ENCODE measurements at places on chromosomes 16 and 17. TPM values are rescaled to one million over a fixed set of nuclear protein-coding genes. Genes with fewer than 3 reads are reported as not detected.
A peak's percentile ranks its signal among the peaks of the same experiment; 100 is the strongest.

Gene AOC2
- 11.5 TPM for total RNA-seq

GRCh38 chr17:21094298-21094704, 32.5 kb upstream of the DHRS7B start:
- H3K36me3 ChIP-seq, result no peaks in the 10 kb centered on the region
- peaks cover 16% of the 10 kb centered on the region for H3K4me1 ChIP-seq
- DNase-seq, result no peak
- no peaks in the 10 kb centered on the region for H3K27me3 ChIP-seq
- H3K27ac ChIP-seq, result no peak overlapping the region
- no peak overlapping the region for H3K4me3 ChIP-seq

Gene PIPOX
- total RNA-seq, result 13.7 TPM

GRCh38 chr16:57277586-57277985, 6.9 kb downstream of the PLLP start:
- H3K27me3 ChIP-seq, result peaks cover 10% of the 10 kb centered on the region
- H3K4me3 ChIP-seq, result peak overlapping the region; percentile 81
- peaks cover 29% of the 10 kb centered on the region for H3K4me1 ChIP-seq
- peak overlapping the region; percentile 92 for H3K27ac ChIP-seq
- DNase-seq, result peak; percentile 77
- no peaks in the 10 kb centered on the region for H3K36me3 ChIP-seq

Gene DYNLRB2
- total RNA-seq, result 1.5 TPM

DNA sequence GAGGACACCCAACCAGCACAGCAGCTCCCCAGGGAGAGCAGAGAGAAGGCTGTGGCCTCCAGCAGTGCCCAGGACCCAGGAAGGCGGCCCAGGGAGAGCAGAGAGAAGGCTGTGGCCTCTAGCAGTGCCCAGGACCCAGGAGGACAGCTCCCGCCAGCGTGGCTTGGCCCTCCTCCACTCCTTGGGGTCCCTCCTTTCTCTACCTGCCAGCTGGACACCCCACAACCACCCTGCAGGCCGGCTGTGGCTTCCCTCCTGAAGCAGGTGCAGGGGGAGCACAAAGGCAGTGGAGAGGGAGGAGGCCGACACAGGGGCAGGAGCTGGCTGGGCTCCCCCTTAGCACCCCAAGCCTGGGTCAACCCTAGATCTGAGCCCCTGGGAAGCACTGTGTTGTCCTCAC, 54.1 kb upstream of the FASN start:
- H3K27me3 ChIP-seq, result no peaks in the 10 kb centered on the region
- peaks cover 5% of the 10 kb centered on the region for H3K4me1 ChIP-seq
- no peak for DNase-seq

DNA sequence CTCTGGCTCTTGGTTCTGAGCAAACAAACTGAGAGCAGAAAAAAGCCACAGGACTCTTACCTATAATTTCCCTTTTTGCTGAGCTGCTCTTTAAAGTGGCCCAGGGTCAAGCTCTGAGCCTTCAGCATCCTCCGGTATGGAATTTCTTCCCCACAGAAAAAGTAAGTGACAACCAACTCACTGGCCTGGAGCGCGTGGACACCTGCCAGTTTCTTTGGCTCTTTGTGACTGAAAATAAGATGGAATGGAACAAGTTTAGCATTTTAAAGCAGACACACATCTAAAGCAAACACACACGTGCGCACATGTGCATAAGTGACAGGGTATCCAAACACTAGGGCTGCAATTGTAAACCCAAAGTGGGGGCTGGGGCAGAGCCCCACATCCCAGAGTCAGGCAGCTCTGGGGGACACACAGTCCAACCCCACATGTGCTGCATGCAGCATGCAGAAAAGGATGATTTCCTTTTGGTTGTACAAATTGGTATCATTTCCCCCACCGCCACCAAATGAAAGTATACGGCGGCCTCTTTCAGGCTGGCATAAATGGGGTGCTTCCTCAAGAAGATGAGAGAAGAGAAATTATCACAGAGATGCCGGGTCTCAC, 27.5 kb downstream of the AXIN2 start:
- no peak for DNase-seq
- peaks cover 2% of the 10 kb centered on the region for H3K36me3 ChIP-seq
- H3K27ac ChIP-seq, result no peak overlapping the region
- H3K27me3 ChIP-seq, result no peaks in the 10 kb centered on the region
- no peak overlapping the region for H3K4me3 ChIP-seq

DNA sequence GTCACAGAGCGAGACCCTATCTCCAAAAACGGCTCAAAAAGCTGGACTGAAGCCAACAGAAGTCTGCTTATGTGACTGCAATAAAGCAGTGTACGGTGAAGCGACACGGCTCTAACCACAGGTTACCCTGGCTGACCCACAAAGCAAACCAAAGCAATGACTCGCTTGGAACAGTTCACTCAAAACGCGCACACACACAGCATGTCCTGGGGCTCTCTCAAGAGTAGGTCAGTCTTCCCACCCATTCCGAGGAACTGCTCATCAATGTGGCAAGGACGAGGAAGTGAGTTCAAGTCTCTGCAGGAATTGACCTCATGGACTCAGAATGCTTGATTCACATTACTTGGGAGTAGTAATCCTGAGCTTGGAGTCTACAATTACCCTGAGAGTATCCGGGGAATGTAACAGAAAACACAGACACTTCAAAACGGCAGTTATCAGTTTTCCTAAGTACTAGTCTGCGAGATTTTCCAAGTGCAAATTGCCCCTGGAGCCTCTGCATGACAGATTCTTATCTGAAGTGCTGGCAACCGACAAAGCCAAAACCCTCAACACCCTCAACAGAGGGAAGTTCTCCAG, 25.4 kb downstream of the PELP1 start:
- H3K27me3 ChIP-seq, result no peaks in the 10 kb centered on the region
- H3K36me3 ChIP-seq, result peaks cover 16% of the 10 kb centered on the region
- peak overlapping the region; percentile 7 for H3K4me3 ChIP-seq
- no peak overlapping the region for H3K27ac ChIP-seq
- peaks cover 28% of the 10 kb centered on the region for H3K4me1 ChIP-seq

DNA sequence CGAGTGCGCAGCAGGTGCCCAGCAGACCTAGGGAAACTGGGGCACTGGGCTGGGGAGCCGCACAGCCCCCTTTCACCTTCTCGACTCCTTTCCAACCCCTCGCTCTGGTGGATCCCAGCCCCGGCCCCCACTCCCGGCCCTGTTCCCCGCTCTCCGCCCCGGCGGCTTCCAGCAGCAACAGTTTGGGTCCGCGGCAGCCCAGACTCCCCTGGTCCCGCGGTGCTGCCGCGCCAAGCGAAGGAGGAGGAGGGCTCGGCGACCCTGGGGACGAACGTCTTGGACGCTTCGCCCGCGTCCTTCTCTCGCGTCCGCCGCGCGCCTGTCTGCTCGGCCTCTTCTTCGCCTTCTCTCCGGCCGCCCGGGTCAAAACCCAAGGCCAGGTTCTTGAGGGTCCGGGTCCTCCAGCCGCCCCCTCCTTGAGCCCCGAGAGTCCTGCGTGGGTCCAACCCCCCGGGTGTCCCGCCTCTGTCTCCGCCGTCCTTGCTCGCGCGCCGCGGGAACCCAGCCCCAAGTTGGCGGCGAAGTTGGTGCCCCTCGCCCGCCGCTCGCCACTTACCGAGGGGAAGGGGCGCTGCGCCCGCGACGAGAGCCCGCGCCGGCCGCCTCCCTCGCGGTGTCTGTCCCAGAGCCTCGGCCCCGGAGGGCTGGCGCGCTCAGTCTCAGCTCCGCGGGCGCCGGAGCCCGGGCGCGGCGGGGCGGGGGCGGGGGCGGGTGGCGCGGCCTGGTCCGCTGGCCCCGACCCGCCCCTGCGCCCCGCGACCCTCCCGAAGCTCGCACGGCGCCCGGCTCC, 1.4 kb upstream of the GRIN2C start:
- no peak for DNase-seq
- peak overlapping the region; percentile 73 for H3K4me3 ChIP-seq
- peaks cover 8% of the 10 kb centered on the region for H3K4me1 ChIP-seq
- H3K27ac ChIP-seq, result no peak overlapping the region
- peaks cover 41% of the 10 kb centered on the region for H3K27me3 ChIP-seq

GRCh38 chr17:2275722-2276121, 27.9 kb downstream of the SMG6 start:
- H3K36me3 ChIP-seq, result peaks cover 13% of the 10 kb centered on the region
- no peaks in the 10 kb centered on the region for H3K27me3 ChIP-seq
- H3K27ac ChIP-seq, result no peak overlapping the region
- peaks cover 63% of the 10 kb centered on the region for H3K4me1 ChIP-seq
- peak overlapping the region; percentile 20 for H3K4me3 ChIP-seq

GRCh38 chr16:57146735-57147134, 39.1 kb downstream of the PSME3IP1 start:
- peaks cover 35% of the 10 kb centered on the region for H3K4me1 ChIP-seq
- no peak for DNase-seq
- H3K36me3 ChIP-seq, result no peaks in the 10 kb centered on the region
- H3K27me3 ChIP-seq, result no peaks in the 10 kb centered on the region
- H3K27ac ChIP-seq, result no peak overlapping the region

Gene MFSD6L
- 0.14 TPM for total RNA-seq

DNA sequence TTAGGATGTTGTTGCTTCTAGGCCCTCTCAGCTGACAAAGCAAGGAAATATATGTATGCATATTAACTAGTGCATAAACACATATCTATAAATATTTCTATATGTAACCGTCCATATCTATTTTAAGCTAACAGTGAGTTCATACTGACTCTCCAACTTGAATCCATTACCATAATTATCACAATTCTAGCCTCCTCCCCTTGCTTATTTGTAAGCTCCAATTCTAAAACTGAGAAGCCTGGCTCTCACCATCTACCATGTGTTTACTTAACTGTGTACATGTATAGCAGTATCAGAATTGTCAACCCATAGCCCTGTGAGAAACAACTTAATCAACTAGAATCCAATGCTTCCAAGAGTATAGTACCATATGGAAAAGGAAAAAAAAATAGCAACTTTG, 5.1 kb downstream of the ABCC12 start:
- H3K4me1 ChIP-seq, result no peaks in the 10 kb centered on the region
- H3K27ac ChIP-seq, result no peak overlapping the region
- no peak overlapping the region for H3K4me3 ChIP-seq
- DNase-seq, result no peak
- H3K36me3 ChIP-seq, result peaks cover 2% of the 10 kb centered on the region
- peaks cover 74% of the 10 kb centered on the region for H3K27me3 ChIP-seq

Gene BRIP1
- total RNA-seq, result 12.7 TPM

DNA sequence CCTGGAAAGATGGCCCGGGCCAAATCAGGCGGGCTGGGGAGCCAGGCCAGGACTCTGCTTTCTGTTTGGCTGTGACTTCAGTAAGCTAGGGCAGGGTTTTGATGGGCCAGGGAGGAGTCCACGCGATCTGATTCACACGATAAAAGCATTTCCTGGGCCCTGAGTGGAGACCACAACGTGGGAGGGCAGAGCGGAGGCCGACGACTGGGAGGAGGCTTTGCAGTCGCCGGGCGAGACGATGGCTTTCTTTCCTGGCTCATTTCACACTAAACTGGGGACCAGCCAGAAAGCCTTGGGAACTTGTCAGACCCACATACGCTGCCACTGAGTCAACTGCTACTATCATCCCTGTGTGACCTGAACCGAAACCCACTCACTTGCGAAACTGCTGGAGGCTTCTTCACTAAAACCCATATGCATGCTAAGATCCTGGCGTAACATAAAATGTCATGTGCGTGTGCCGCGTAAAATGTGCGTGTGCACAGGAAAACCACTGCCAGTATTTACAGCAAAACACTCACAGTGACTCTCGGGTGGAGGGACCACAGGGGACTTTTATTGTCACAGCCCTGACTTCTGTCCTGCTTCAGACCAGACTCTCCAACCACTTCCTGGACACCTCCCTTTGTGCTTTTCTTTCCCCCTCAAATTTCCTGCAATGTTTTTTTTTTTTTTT, 14.2 kb upstream of the RHBDF2 start:
- H3K27ac ChIP-seq, result peak overlapping the region; percentile 95
- H3K4me3 ChIP-seq, result peak overlapping the region; percentile 53
- peak; percentile 86 for DNase-seq
- H3K27me3 ChIP-seq, result no peaks in the 10 kb centered on the region
- H3K4me1 ChIP-seq, result peaks cover 54% of the 10 kb centered on the region

DNA sequence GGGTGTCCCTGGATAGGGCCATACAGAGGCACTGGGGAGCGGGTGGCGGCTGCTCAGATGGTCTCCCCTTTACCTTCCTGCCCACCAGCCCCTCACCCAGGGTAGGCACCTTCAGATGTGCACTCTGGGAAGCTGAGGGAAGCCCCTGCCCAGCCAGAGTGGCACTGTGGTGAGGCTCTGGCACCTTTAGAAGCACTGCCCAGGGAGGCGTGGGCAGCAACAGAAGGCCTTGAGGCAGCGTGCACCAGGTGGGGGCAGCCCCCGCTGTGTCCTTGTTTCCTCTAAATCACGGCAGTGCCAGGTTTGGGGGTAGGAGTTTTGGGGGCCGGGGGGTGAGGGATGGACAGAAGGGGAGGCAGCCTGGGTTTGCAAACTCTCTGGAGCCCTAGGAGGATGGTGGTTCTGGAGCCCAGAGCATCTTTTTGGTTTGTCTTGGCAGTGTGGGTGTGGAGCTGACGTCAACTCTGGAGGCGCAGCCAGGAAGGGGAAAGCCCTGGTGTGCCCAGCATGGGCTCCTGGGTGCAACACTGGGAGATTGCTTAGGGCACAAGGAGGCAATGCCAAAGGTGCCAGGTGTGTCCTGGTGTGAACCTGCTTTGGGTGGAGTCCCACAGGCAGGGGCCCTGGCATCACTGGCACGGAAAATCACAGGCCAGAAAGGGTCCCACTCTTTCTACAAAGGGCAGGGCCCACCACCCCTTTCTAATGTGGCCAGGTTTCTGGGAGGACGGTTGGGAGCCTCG, 23.1 kb upstream of the CDC42EP4 start:
- no peak overlapping the region for H3K4me3 ChIP-seq
- DNase-seq, result no peak
- H3K4me1 ChIP-seq, result peaks cover 4% of the 10 kb centered on the region
- H3K27ac ChIP-seq, result no peak overlapping the region

GRCh38 chr17:17053446-17054379, 11.5 kb downstream of the MPRIP start:
- peak overlapping the region; percentile 2 for H3K4me3 ChIP-seq
- H3K27me3 ChIP-seq, result no peaks in the 10 kb centered on the region
- H3K4me1 ChIP-seq, result peaks cover 40% of the 10 kb centered on the region

DNA sequence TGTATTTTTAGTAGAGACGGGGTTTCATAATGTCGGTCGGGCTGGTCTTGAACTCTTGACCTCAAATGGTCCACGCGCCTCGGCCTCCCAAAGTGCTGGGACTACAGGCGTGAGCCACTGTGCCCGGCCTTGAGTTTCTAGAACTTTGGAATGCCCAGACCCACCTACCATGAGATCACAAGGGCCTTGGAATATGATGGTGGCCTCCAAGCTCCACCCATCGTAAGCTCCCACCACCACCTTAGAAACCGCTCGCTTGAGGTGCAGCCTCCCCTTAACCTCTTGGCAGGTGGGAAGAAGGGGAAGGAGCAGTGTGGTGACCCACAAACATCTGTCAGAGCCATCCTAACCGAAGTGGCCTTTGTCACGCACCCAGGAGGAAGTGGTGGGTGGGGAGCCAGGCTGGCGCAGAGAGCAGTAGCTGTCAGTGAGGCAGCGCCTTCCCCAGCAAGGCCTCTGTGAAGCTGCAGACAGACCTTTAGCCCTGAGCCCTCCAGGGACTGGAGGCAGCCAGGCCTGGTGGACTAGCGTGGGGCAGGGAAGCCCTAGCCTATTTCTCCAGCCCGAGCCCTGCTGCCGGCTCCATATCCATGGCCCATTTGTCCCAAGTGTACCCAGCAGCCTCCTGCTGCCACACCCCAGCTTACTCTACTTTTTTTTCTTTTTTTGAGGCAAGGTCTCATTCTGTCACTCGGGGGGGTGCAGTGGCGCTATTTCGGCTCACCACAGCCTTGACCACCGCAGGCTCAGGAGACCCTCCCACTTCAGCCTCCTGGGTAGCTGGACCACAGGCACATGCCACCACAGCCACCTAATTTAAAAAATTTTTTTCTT, 13.1 kb upstream of the SEPHS2 start:
- peaks cover 2% of the 10 kb centered on the region for H3K36me3 ChIP-seq
- no peaks in the 10 kb centered on the region for H3K27me3 ChIP-seq
- peaks cover 71% of the 10 kb centered on the region for H3K4me1 ChIP-seq
- peak overlapping the region; percentile 93 for H3K27ac ChIP-seq
- DNase-seq, result peak; percentile 96
